A673 (cell line): ENCODE measurements at places on chromosomes 7 and 10. TPM values are rescaled to one million over a fixed set of nuclear protein-coding genes. Genes with fewer than 3 reads are reported as not detected.

LIPM gene
- total RNA-seq = not detected in 2 replicates

AIFM2 gene
- 4.3 and 5.7 TPM in 2 replicates for total RNA-seq

GRCh38 chr7:1542841-1543747 lies 12.6 kb downstream of the MAFK start:
- no peak overlapping the region for H3K27ac ChIP-seq
- peaks cover 1% of the 10 kb centered on the region for H3K4me1 ChIP-seq
- no peak for DNase-seq
- H3K4me3 ChIP-seq = no peak overlapping the region
- peaks cover 4% of the 10 kb centered on the region for H3K36me3 ChIP-seq
- no peaks in the 10 kb centered on the region for H3K27me3 ChIP-seq

- H3K27ac ChIP-seq = peak overlapping the region; percentile 71
- no peaks in the 10 kb centered on the region for H3K36me3 ChIP-seq
- peak; percentile 91 for DNase-seq
- no peaks in the 10 kb centered on the region for H3K27me3 ChIP-seq
- peak overlapping the region; percentile 50 for H3K4me3 ChIP-seq
- H3K4me1 ChIP-seq = peaks cover 3% of the 10 kb centered on the region
Measured at GRCh38 chr7:100626530-100627237, 14.3 kb downstream of the MOSPD3 start.

- no peak overlapping the region for H3K4me3 ChIP-seq
- no peaks in the 10 kb centered on the region for H3K4me1 ChIP-seq
Measured at GRCh38 chr7:26574476-26574875, 282.8 kb downstream of the SNX10 start.

DGKI gene
- total RNA-seq = 0.39 TPM in 1 of 2 replicates, not detected in the other

DNA sequence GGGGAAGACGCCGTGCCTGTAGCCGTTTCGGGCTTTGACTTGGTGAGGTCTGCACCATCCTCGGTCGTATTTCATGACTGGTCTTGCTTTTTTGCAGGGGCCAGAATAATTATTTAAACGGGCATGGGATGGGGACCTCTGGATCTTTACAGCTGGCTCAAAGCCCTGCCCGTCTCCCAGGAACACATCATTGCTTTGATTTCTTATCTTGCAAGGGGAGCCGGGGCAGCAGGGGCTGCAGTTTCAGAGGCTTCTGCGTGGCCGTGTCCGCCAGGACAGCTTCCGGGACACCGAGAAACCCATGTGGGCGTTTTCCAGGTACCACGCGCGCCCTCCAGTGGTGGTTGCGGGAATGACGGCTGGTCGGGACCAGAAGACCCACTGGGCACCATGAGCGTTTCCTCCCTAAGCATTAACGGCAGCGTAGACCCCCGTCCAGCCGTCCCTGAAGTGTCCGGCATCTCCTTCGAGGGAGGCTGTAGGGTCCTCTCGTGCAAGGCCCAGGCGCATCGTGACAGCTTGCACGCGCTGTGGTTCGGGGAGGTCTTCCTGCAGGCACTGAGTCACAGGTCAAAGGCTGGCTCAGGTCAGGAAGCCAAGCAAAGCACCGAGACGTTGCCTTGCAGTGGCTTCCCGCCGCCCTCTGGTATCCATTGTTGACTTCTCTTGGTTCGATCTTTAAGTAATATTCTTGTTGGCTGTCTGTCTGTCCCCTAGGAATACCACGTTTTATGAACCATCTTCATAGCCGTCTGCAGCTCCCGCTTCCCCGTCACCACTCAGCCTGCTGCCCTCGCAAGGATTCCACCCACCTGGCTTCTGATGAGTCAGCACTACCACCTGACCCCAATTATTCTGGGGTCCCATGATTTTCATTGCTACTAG lies 16.2 kb upstream of the ZFAND2A start:
- H3K4me1 ChIP-seq = peaks cover 16% of the 10 kb centered on the region
- H3K27ac ChIP-seq = peak overlapping the region; percentile 21
- H3K27me3 ChIP-seq = no peaks in the 10 kb centered on the region
- H3K4me3 ChIP-seq = peak overlapping the region; percentile 28
- peak; percentile 88 for DNase-seq

DNA sequence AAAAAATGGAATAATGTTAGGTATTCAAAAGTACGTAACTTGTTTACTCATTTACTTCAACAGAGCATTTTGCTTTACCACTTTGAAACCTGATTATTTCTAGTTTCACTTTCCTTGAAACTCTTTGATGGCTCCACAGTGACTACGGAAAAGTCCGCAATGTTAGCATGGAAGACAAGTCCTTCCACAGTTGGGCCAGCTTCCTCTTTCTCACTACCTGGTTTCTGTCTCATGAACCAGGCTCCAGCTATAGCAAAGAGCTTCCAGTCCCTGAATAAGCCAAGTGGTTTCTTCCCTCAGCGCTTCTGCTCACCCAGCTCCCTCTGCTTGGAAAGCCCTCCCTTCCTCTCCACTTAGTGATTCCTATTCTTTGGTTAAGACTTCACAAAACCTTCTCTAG lies 44.8 kb upstream of the SLC16A12 start:
- no peak for DNase-seq
- H3K27me3 ChIP-seq = no peaks in the 10 kb centered on the region
- no peak overlapping the region for H3K4me3 ChIP-seq
- H3K27ac ChIP-seq = no peak overlapping the region
- H3K36me3 ChIP-seq = peaks cover 5% of the 10 kb centered on the region

CALU gene
- total RNA-seq = 161 and 162 TPM in 2 replicates

DNA sequence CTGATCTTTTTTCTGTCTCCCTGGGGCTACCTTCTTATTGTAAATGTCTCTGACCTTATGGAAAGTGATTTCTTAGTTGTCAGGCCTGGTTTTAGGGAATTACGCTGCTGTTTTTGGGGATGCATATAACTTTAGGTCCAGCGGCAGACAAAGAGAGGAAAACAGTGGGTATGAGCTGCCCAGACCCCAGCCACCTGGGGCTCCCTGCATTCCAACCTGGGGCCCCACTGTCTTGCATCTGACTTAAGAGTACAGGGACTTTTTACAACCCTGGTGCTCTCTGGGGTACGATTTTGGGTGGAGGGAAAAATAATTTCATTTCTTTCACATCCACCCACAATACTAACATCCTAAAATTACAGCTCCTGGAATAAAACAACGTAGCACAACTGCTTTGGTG lies 119.4 kb downstream of the PRPF18 start:
- H3K27ac ChIP-seq = no peak overlapping the region
- H3K4me3 ChIP-seq = peak overlapping the region; percentile 56
- no peaks in the 10 kb centered on the region for H3K27me3 ChIP-seq
- peaks cover 59% of the 10 kb centered on the region for H3K4me1 ChIP-seq
- DNase-seq = no peak

DNA sequence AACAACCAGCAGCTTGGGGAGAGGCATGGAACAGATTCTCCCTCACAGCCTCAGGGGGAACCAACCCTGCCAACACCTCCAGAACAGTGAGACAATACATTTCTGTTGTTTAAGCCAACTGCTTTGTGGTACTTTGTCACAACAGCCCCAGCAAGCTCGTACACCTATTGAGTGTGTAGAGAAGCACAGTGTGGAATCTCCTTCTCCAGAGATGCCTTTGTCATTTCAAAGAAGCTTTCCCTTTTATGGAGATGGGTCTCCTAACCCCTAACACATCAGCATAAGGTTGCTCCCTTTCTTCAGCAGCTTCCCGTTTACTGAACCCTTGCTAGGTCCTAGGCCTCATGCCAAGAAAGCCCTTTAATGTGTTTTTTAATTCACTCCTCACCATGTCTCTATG lies 60.7 kb upstream of the AGK start:
- no peaks in the 10 kb centered on the region for H3K4me1 ChIP-seq
- DNase-seq = no peak
- no peak overlapping the region for H3K4me3 ChIP-seq
- no peaks in the 10 kb centered on the region for H3K27me3 ChIP-seq

- H3K36me3 ChIP-seq = no peaks in the 10 kb centered on the region
- H3K27ac ChIP-seq = no peak overlapping the region
- no peaks in the 10 kb centered on the region for H3K4me1 ChIP-seq
- H3K27me3 ChIP-seq = no peaks in the 10 kb centered on the region
- no peak for DNase-seq
Measured at GRCh38 chr10:83605783-83606630, 533.3 kb upstream of the GHITM start.

GRCh38 chr7:46414946-46415345 lies 493.9 kb upstream of the IGFBP3 start:
- H3K27me3 ChIP-seq = no peaks in the 10 kb centered on the region
- H3K27ac ChIP-seq = no peak overlapping the region
- no peaks in the 10 kb centered on the region for H3K36me3 ChIP-seq
- H3K4me3 ChIP-seq = no peak overlapping the region
- H3K4me1 ChIP-seq = no peaks in the 10 kb centered on the region
- no peak for DNase-seq

GRCh38 chr7:4769761-4770160 lies 5.7 kb upstream of the AP5Z1 start:
- H3K36me3 ChIP-seq = no peaks in the 10 kb centered on the region
- H3K27ac ChIP-seq = no peak overlapping the region
- no peak overlapping the region for H3K4me3 ChIP-seq
- peaks cover 3% of the 10 kb centered on the region for H3K4me1 ChIP-seq
- DNase-seq = no peak

GRCh38 chr10:48459270-48460150 lies 145.4 kb downstream of the ARHGAP22 start:
- H3K4me1 ChIP-seq = no peaks in the 10 kb centered on the region
- DNase-seq = no peak
- H3K4me3 ChIP-seq = no peak overlapping the region
- H3K27ac ChIP-seq = no peak overlapping the region
- H3K36me3 ChIP-seq = no peaks in the 10 kb centered on the region
- H3K27me3 ChIP-seq = no peaks in the 10 kb centered on the region

DNA sequence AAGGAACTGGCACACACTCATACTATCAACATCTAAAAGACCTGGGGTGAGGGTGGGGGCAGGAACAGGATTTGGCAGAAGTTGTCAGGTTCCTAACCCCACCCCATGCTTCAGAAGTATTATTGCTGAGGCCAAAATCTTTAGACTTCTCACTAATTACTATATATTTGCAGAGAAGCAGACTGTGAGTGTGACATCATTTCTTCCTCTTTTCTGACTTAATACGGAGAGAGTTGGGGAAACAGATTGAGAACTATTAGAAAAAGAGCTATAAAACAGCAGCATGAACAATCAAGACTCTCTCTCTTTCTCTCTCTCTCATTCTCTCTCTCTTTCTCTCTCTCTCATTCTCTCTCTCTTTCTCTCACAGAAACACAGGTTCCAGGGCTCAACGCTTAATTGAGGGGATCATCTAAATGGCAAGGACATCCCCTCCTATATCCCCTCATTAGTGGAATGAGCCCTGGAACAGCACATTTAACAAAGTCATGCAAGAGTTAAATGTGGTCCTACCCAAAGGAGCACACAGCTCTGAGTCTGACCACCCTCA lies 94.8 kb downstream of the KCNMA1 start:
- H3K36me3 ChIP-seq = no peaks in the 10 kb centered on the region
- H3K27ac ChIP-seq = no peak overlapping the region
- H3K4me3 ChIP-seq = no peak overlapping the region

GRCh38 chr7:50853311-50853710 lies 70.6 kb upstream of the GRB10 start:
- DNase-seq = no peak
- no peak overlapping the region for H3K27ac ChIP-seq
- no peaks in the 10 kb centered on the region for H3K4me1 ChIP-seq
- H3K4me3 ChIP-seq = no peak overlapping the region
- no peaks in the 10 kb centered on the region for H3K27me3 ChIP-seq
- H3K36me3 ChIP-seq = no peaks in the 10 kb centered on the region
